ENCODE measurements at places on chromosomes 1 and 21. TPM values are rescaled to one million over a fixed set of nuclear protein-coding genes. Genes with fewer than 3 reads are reported as not detected.

NPHS2 gene
- not detected for total RNA-seq

CYP4A22 gene
- total RNA-seq = not detected

CELA2B gene
- total RNA-seq = not detected

IFI6 gene
- 28.0 TPM for total RNA-seq

CD84 gene
- 2.2 TPM for total RNA-seq

AADACL3 gene
- total RNA-seq = 0.11 TPM
